Stimulated activated CD8-positive, alpha-beta memory T cell treated with anti-CD3 and anti-CD28 coated beads, Interleukin-4, amount 100 ng/mL, for 24 hours (primary cell): ENCODE measurements at places on chromosomes 6 and 20.

DNA sequence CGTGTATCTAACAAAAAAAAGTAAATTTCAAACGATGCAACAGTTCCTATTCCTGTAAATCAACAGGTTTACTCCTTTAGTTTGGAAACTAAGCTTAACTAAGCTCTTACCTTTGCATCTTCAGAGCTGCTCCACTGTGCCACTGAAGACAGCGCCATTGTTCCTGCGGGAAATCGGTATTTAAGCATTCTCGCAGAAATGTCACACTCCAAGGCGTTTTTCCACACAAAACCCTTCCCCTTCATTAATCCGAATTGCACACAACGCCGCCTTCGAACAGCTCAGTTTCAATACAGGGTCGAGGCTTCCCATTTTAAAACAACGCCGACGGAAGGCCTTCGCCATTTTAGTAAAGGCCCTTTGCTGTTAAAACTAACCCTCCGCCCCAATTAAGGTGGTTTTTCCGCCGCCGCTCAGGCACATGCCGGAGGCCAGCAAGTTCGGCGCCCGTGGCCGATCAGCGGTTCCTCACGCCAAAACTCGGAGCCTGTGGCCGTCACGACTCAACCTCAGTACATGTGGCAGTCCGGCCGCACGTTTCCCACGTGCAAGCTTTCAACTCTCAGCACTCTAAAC lies 35.4 kb upstream of the SYNCRIP start:
- DNase-seq: no peak

DNA sequence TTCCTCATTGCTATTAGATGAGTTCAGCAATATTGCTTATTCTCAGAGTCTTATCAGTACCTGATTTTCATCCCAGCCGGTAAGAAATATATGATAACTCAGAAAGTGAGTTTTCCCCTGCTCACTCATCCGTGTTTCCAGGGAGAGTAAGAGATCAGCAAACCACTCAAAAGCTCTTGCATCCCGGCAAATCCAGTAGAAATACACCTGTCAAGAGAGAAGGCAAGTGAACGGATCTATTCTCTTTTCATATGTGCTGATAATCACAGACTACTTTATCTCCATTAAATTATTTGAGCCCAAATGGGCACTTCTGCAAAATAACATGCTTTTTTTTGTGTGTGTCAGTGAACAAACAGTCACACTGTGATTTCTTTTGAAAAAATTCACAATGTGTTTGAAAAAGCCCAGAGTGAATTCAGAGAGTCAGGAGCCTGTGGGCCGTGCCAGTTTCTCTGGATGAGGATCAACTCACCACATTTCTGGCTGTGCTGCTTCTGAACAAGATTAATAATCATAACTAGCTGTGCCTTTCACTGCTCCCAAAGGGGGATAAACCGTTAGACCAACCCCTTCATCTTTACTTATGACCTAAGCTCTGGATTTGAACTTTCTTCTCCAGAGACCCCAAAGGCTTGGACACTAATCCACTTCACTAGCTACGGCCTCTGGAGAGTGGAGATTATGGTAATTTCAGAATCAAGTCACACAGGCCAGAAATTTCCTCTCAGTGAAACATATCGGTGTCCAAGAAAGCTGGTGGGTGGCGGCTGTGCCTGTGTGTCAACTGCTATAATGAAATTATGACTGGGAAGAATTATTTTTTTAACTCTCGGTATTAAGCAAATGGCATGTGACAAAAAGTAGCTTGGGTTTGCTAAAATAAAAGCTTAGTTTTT lies 44.2 kb downstream of the NOX3 start:
- no peak for DNase-seq

DNA sequence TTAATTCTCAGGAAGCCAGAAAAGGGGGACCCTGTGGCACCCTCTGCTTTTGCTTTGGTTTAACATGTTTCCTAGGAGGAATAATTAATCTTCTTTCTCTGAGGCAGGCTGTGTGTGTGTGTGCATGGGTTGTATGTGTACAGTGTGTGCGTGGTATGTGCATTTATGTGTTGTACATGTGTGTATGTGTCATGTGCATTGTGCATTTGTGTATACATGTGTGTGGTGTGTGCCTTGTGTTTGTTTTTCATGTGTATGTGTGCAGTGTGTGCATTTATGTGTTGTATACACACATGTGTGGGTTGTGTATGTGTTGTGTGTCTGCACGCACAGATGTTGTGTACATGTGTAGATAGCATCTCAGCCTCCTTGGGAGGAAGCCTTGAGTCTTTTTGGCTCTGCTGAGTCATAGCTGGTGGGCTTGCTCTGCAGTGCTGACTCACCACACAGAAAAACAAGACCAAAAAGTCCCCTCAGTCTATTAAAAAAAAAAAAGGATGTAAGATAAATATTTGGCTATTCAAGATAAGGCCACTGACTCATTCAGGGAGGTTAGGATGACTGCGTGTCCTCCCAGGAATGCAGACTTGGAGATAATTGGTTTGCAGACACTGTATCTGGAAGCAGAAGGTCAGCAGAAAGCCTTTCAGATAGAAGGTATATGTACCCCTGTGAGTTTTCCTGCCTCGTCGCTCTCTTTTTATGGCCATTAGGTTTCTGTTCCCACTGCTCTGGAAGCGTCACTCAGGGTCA lies 58.6 kb downstream of the SYNJ2 start:
- DNase-seq: no peak

GRCh38 chr6:42509256-42509655 lies 54.6 kb upstream of the UBR2 start:
- no peak for DNase-seq

- DNase-seq: no peak
These were observed 723 bp upstream of the ZNF451 start for GRCh38 chr6:57089265-57089664.

DNA sequence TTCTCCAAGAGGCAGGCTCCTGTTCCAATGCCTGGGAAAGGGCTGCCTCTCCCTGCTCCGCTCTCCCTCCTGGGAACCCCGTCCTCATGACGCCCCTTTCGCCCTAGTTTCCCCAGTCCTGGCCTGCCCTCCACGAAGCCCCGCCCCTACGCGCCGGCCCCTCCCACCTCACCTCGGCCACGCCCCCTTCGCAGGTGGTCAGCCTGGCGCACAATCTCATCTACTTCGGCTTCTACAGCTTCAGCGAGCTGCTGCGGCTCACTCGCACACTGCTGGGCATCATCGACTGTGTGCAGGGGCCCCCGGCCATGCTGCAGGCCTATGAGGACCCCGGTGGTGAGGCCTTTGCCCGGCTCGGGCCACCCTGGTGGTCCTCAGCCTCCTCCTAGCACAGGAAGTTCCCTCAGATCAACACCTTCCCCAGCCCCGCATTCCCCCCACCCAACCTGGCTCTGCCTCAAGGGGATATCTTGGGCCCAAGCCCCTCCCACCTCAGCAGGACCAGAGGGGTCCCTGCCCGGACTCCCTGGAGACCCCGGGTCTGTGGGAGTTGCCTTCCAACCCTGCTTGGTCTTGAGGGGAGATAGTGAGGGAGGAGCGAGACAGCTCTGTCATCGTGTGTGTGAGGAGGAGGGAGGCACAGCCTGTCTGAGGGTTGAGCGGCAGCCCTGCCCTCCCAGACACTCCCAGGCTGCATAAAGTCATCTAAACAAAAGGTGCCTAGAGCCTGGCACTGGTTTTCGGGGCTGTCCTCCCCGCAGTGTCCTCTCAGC lies 40.3 kb downstream of the UQCC2 start:
- DNase-seq: no peak

- no peak for DNase-seq
These were observed 48.8 kb downstream of the PPP1R3G start for GRCh38 chr6:5133943-5134342.

- DNase-seq: no peak
These were observed 168.0 kb downstream of the HDGFL1 start for GRCh38 chr6:22737331-22737730.

DNA sequence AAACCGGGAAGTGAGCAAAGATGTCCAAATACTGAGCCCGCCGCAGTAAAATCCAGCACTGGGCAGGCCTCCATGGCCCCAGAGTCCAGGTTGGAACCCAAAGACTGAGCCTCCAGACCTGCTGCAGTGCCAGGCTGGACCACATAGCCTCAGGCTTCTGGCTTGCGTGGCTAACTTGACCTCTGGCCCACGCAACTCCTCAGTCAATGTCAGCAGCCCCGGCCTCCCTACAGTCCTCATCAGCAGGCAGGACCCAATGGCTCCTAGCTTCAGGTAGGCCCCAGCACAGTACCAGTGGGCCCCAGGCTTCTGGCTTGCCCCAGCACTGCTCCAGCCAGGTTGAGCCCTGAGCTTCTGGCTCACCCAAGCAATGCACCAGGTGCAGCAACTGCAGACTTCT lies 245.1 kb upstream of the AFDN start:
- DNase-seq: no peak

DNA sequence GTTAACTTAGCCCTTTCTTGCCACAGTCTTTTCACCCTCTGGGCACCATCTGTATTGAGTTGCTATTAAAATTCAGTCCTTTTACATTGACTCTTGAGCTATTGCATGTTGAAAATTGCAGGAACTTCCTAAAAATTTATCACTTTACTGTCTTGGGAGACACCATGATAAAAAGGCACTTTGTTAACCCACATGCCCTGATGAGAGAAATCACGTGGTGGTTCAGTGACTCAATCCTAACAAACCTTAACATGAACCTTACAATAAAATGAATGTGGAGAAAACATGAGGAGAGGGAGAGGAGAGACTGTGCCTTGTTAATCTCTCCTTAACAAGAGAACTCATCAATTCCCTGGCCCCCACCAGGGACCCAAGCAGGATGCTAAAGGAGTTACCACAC lies 30.8 kb downstream of the GSTA4 start:
- DNase-seq: no peak

- DNase-seq: no peak
These were observed 6.0 kb upstream of the PTGIS start for GRCh38 chr20:49573900-49574416.

- DNase-seq: no peak
These were observed 97.4 kb upstream of the RNF24 start for GRCh38 chr20:4112481-4113421.

DNA sequence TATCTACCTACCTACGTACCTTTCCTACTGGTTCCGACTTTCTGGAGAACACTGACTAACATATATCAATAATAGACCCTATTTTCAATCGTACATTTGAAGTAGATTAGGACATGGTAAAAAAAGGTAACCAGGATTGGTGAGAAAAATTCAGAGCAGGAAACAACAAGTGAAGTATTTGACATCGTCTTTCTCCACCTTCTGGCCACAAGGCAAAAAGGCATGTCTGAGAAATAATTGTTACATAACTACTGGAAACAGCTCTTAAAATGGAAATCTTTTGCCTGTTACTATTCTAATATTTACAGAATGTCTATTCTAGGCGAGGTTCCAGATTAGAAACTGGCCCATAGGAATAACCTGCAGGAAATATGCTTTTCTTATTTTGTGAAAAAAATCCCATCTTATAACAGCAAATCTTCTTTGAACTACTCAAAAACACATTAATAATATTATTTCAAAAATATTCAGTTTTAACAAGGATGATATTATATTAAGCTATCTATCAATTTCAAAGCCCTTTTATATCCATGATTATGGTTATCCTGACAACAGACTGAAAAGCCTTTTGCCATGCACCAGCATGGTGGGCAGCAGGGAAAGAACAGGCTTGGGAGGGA lies 80.8 kb downstream of the RCAN2 start:
- DNase-seq: no peak

- DNase-seq: no peak
These were observed 252.6 kb downstream of the MYLK4 start for GRCh38 chr6:2497922-2498623.

DNA sequence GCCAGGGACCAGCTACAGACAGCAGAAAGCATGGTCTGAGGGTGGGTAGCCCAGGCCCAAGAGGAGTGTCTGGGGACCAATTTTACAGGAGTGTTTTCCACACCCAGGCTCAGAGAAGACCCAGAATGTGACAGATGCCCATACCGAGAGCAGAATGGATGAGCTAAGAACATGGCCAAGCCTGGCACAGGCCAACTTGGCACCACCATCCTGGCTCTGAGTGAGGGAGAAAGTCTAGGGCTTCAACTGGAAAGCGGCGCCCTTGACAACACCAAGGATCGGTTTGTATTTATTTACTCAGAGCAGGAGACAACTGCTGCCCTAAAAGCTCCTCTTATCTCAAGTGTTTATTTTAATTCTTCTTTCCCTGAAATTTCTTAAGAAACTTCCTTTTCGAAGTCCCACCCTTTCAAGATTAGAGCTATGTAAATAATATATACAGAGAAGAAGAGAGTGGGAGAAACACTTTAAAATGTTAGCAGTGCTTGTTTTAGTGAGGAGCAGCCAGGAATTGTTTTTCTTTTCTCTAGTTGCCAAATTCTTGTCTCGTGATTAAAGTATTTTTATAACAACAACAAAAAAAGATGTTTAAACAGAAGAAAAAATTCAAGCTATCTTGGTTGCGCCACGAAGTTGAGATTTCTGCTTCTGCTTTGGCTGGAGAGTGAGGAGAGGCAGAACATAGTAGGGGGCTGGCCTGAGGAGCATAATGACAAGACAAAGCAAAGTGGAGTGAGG lies 16.2 kb downstream of the TNXB start:
- no peak for DNase-seq

- DNase-seq: peak; percentile 19
These were observed 181.0 kb downstream of the TRIM27 start for GRCh38 chr6:28742668-28743270.

GRCh38 chr20:50583442-50584150 lies 73.4 kb downstream of the PTPN1 start:
- no peak for DNase-seq

GRCh38 chr20:12170406-12170805 lies 252.7 kb downstream of the BTBD3 start:
- DNase-seq: no peak

DNA sequence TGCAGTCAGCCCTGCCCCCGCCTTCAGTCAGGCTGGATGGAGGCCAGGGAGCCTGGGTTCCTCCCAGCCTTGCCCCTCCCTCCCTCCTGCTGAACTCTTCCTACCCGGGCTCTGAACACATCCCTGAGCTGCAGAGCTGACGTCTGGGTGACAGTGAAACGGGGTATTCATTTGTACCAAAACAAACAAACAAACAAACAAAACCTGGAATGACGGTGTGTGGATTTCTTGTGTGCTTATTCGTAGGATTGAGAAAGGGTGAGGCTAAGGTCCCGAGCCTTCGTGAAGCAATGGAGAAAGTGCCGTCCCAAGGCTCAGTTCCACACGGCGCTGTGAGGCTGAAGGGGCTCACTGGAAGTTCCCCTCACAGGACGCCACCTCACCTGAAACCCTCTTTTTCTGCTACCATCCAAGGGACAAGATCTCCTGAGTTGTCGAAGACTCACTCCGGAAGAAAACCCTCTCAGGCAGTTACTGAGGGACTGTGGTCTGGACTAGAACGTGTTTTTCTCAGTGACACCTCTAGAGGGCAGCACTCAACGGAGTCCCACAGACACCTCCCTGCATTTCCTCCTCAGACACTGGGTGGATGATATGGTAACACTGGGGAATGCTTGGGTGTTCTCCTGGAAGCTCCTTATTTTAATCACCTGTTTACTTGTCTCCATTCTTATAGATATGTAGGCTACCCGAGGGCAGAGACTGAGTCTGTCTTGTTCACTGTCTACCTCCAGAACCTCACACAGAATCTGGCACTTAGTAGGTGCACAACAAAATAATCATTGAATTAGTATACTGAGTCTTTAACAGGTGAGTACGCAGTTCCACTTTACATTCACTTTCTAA lies 27.3 kb downstream of the GSTA3 start:
- peak; percentile 26 for DNase-seq

GRCh38 chr6:24910961-24911725 lies 24.6 kb downstream of the RIPOR2 start:
- peak; percentile 43 for DNase-seq
